SK-MEL-5 (cell line): ENCODE measurements at places on chromosomes 1 and 21.

GRCh38 chr1:225666495-225666894 lies 13.6 kb upstream of the ENAH start:
- DNase-seq = no peak

GRCh38 chr21:23982546-23982945 lies 1624.7 kb downstream of the MRPL39 start:
- DNase-seq = no peak

- DNase-seq = no peak
These were observed 395.5 kb downstream of the RPS6KC1 start for GRCh38 chr1:213446496-213446895.

DNA sequence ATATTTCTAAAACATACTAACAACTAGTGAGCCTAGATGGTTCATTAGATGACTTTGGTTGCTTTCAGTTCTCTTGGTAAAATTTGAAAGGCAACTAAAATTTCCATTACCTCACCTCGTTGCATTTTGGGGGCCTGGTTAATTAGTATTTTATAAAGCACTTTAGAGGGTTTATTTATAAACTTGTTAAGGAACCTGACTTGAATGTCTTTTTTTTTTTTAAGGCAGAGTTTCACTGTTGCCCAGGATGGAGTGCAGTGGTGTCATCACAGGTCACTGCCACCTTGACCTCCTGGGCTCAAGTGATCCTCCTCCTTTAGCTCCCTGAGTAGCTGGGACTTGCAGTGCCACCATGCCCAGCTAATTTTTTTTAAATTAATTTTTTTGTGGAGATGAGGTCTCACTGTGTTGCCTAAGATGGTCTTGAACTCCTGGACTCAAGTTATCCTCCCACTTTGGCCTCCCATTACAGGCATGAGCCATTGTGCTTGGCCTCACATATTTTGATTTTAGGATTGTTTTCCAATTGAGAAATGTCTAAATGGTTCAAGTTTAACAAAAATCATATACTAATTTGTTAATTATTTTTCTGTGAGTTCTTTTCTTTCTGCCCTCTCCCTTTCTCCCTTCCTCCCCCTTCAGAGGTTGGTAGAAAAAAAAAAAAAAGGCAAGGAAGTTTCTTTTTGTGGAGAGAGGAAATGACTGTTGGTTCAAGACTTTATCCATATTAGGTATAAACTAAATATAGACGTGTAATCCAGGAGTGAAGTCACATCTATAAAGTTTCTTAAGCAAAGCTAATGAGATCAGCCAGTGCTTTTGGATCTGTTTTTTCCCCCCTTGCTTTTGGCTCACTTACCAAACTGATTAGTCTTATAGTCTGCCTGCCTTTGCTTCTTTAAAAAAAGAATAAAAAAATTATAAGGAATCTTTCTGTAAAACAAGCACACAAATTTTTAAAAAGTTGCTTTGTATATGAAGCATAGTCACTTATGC lies 24.7 kb downstream of the CLIC4 start:
- no peak for DNase-seq

DNA sequence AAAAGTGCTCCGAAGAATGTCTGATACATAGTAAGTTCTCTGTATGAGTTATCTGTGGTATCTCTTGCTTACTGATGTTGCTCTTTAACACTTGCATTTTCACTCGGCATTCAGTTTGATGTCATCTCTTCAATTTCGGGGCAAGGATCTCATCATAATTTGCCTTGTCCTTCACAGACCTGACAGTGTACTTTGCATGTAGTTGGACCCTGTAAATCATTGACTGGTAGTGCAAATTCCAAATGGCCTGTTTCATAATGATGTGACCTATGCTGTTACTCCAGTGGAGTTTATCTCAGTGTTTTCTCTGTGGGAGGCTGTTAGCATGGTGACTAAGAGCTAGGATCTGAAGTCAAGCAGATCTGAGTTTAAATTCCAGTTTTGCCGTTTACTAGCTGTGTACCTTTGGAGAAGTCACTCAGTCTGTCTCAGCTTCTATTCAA lies 34.2 kb upstream of the ABCD3 start:
- DNase-seq = no peak

- DNase-seq = peak; percentile 54
These were observed 690 bp downstream of the B3GALNT2 start for GRCh38 chr1:235503403-235504121.

GRCh38 chr1:202616355-202616915 lies 93.8 kb downstream of the SYT2 start:
- no peak for DNase-seq

DNA sequence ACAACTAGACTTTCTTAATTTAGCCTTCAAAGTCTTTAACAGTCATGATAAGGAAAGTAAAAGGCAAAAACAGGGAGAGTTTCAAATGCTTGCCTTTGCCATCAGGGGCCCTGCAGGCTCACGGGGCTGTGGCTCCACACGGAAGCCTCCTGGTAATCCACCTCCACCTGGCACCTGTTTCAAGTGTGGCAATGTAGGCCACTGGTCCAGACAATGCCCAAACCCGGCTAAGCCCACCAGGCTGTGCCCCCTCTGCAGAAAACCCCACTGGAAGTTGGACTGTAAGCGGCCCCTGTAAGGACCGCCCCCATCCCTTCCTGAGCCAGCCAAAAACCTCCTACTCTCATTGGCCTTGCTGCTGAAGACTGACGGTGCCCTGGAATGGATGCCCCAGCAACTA lies 32.5 kb downstream of the VN1R5 start:
- DNase-seq = no peak

DNA sequence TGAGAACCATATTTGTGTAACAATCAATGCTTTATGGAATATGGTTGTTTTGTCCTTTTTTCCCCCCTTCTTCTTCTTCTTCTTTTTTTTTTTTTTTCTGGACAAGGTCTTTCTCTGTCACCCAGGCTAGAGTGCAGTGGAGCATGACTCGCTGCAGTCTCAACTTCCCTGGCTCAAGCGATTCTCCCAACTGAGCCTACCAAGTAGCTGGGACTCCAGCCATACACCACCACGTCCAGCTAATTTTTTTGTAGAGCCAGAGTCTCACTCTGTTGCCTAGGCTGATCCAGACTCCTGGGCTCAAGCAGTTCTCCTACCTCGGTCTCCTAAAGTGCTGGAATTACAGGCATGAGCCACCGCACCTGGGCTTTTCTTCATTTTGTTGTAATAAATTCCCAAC lies 86.7 kb downstream of the FMN2 start:
- DNase-seq = no peak

DNA sequence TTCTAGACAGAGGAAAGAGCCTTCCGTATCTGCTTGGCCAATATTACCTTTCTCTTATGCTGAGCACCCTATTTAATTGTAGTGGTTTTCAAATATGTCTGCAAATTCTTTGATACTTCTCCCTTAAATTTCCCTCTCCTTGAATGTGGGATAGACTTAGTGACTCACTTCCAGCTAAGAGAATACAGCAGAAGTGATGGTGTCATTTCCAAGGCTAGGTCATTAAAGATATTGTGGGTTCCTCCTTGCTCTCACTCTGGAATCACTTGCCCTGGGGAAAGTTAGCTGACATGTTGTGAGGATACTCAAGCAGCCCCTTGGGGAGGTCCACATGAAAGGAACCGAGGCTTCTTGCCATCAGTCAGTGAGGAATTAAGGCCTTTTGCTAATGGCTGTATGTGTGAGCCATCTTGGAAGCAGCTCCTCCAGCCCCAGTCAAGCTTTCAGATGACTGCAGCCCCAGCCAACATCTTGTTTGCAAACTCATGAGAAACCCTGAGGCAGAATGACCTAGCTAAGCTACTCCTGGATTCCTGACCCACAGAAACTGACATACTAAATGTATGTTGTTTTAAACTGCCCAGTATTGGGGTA lies 8.1 kb upstream of the CITED4 start:
- DNase-seq = no peak
